Endothelial cell (in vitro differentiated cells): ENCODE measurements at places on chromosomes 13 and 19.

DNA sequence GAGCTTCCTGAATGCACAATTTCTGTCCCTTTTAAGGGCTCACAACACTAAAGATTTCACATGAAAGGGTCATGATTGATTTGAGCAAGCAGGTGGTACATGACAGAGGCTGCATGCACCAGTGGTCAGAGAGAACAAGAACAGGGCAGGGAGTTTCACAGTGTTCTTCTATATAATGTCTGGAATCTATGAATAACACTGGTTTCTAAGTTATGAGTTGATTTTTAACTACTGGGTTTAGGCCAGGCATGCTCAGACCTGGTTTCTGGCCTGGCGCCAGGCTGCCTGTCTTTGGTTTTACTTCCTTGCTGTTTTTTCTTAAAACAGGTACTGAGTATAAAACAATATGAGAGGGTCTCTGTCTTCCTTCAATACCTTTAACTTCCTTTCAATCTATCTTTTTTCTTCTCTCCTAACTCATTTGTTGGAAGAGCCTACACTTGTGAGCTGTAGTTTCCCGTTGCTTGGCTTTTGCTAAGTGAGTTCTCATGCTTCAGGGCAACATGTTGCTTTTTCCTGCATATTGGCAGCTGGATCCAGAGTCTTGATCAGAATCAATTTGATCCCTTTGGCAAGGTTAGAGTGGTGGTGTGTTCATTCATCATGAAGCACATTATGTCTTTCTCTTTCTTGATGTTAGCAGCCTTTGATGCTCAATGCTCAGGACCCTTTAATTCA lies 38.5 kb upstream of the FGF14 start:
- H3K4me3 ChIP-seq, result no peak overlapping the region
- no peaks in the 10 kb centered on the region for H3K36me3 ChIP-seq
- H3K27me3 ChIP-seq, result peaks cover 1% of the 10 kb centered on the region

DNA sequence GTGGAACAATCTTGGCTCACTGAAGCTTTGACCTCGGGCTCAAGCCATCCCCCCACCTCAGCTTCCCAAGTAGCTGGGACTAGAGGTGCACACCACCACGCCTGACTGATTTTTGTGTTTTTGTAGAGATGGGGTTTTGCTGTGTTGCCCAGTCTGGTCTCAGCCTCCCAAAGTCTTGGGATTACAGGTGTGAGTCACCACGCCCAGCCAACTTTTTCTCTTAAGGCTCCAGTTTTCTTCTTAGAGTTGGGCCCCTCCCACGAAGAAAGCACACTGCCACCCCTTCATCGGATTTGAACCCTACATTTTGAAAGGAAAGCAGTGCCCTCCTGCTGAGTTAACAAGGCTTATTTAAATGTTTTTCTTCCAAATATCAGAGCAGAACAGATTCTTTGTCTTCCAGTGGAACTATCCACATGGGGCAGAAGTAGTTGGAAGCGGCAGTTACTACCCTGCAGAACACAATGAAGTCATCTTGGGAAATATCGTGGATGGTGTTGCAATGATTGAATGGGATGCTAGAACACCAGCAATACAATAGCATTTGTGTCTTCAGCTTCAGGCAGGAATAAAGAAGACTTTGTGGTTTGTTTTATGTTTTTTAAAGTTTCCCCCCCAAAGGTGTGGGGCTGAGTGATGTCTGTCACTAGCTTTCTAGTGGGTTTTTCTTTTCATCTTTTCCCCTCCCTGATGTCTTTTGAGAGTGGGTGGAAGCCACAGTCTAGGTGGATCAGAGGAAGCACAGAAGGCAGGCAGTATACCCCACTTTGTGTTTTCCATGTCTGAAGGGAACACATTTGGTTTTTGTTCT lies 8.9 kb downstream of the ACTN4 start:
- H3K4me1 ChIP-seq, result peaks cover 85% of the 10 kb centered on the region
- H3K27me3 ChIP-seq, result peaks cover 13% of the 10 kb centered on the region
- H3K27ac ChIP-seq, result peak overlapping the region; percentile 96
- no peak for DNase-seq
- peak overlapping the region; percentile 52 for H3K4me3 ChIP-seq

DNA sequence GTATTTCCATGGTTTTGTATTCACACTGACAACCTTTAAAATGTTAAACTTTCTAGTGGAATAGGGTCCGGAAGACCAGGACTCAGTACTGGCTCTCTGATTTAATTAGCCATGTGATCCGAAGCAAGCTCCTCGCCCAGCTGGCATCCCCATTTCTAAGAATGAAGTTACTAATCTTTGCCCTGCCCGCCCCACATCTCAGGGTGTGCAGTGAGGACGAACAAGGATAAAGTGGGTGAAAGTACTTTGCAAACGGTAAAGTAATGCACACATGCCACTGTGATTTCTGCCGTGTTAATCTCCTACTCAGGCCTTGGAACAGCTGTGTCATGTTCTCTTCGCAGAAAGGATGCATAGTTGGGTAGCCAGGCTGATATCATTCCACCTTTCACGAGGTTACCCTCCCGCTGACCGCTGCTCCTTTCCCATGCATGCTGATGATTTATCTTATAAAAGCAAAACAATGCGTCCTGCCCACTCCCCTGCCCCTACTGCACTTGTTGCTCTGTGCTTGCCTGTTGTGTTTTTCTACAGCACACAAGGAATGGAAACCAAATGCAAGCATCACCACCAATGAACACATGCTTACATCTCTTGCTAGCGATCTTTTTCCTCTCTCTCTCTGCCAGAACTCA lies 539.0 kb downstream of the EFNB2 start:
- H3K36me3 ChIP-seq, result no peaks in the 10 kb centered on the region
- H3K4me1 ChIP-seq, result no peaks in the 10 kb centered on the region
- H3K27me3 ChIP-seq, result peaks cover 2% of the 10 kb centered on the region
- no peak overlapping the region for H3K27ac ChIP-seq

DNA sequence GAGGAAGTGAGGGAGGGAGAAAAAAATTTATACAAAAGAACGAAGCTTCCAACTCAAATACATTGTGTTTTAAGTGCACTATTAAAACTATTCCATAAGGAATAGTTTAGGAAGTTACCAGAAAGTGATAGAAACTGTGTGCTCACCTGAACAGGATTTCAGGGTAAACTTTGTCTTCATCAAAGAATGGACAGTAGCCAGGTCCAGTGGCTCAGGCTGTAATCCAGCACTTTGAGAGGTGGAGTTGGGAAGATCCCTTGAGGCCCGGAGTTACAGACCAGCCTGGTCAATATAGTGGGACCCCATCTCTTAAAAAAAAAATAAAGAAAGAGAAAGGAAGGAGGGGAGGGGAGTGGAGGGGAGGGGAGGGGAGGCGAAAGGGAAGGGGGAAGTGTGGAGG lies 13.0 kb upstream of the CDADC1 start:
- no peak overlapping the region for H3K4me3 ChIP-seq
- H3K27me3 ChIP-seq, result no peaks in the 10 kb centered on the region
- no peaks in the 10 kb centered on the region for H3K4me1 ChIP-seq
- no peak overlapping the region for H3K27ac ChIP-seq
- no peak for DNase-seq

DNA sequence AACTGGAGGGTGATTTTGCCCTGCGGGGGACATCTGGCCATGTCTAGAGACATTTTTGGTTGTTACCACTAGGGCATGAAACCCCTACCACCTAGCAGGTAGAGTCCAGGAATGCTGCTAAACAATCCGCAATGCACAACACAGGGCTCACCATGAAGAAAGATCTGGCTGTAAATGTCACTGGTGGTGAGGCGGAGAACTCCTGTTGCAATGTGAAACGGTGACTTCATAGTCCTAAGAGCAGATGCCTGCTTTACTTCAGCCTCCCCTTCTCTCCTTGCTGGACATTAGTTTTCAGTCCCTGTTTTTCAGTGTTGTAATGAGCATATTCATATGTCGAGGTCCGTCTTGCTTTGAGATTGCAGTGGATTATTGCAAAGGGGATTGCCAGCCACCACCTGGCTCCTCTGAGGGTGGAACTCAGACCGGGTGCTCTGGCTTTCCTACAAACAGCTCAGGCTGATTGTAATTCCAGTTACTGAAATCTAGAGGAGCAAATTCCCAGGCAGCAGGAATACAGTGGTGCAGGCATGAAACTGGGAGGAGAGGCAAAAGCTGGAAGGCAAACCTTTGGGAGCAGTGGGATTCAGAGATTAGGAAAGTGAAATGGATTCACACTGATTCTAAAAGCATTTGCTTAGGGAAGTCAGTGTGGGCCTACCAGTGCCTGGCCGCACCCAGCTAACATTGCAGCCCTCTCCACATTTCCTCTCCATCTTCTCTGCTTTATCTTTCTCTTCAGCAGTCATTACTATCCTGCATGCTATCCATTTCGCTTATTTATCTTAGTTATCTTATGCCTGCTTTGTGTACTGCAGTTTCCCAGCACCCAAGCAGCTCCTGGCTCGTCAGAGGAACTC lies 76.1 kb upstream of the PCDH8 start:
- H3K27me3 ChIP-seq, result peaks cover 2% of the 10 kb centered on the region
- DNase-seq, result no peak
- no peaks in the 10 kb centered on the region for H3K36me3 ChIP-seq
- no peak overlapping the region for H3K4me3 ChIP-seq

DNA sequence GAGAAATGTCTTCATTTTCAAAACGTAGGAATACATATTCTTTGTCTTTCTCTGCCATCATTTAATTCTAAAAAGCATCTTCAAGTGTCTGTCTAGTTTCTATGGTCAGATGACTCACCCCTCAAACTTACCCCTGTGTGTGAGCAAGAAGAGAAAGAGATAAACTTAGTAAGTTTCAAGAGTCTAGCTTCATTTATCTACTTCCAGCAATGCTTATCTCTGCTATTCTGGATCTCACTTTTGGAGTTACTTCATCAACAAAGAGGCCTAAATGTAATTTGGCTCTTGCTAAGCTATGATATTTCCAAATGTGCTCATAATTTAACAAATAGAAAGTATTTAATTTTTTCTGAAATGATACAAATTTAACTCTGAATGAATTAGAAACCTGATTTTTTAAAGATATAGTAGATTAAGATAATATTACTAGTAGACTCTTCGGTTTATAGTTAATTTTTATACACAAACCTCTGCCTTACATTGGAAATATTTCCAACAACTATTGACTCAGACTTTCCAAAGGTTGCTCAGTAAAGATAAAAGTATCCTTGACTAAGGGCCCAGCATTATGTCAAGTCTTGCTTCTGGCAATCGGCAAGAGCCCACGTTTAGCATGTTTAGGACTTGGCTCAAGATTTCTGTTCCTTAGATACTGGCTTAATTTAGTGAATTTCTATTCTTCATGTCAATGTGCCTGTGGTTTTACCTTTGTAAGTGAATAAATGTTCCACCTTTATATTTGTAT lies 1511.0 kb upstream of the SLC10A2 start:
- no peak overlapping the region for H3K4me3 ChIP-seq
- no peaks in the 10 kb centered on the region for H3K36me3 ChIP-seq
- H3K4me1 ChIP-seq, result no peaks in the 10 kb centered on the region
- H3K27me3 ChIP-seq, result peaks cover 2% of the 10 kb centered on the region
- H3K27ac ChIP-seq, result no peak overlapping the region
- DNase-seq, result no peak

GRCh38 chr13:40790154-40790616 lies 774 bp downstream of the SLC25A15 start:
- H3K27ac ChIP-seq, result no peak overlapping the region
- H3K36me3 ChIP-seq, result no peaks in the 10 kb centered on the region
- H3K4me3 ChIP-seq, result peak overlapping the region; percentile 87
- H3K27me3 ChIP-seq, result peaks cover 1% of the 10 kb centered on the region
- DNase-seq, result no peak
